AG20443 (cell line): ENCODE measurements at places on chromosomes 1 and 21.

- DNase-seq, result peak; percentile 93
These were observed at the start of gene KIAA0319L for GRCh38 chr1:35557118-35557610. KIAA0319L (minus strand) TSS chr1:35557403; CDS start chr1:35554491, 2,912 bp downstream.

DNA sequence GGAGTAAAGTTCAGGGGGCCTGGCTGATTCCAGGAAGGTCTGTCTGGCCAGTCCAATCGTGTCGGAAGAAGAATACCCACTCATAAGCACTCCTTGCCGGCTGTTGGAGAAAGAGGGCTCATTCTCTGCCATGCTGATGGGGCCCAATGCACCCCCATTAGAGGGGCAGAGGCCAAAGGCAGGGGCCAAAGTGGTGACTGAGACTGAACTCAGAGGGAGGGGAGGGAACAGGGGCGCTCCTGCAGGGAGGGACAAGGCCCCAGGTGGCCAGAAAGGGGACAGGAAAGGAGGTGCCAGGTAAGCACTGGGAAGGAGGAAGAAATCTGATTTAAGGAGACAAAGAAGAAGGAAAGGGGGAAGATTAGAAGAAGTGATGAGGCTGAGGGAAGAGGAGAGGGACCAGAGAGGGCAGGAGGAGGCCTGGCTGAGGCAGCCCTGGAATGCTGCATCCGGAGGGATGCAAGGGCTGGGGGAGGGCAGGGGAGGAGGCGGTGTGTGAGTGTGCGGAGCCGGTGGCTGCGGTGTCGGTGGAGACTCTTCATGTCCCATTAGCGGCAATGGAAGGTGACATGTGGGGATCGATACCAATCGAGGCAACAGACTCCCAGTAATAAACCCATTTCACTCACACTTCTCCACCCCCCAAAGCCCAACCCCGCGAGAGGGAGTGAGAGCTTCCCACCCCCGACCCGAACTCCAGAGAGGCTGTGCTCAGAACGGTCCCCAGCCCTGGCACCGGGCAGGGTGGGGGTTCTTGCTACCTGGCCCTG is 12.0 kb upstream of the ETV3L start:
- DNase-seq, result no peak

GRCh38 chr1:41953291-41953690 is 34.6 kb upstream of the HIVEP3 start:
- DNase-seq, result no peak

DNA sequence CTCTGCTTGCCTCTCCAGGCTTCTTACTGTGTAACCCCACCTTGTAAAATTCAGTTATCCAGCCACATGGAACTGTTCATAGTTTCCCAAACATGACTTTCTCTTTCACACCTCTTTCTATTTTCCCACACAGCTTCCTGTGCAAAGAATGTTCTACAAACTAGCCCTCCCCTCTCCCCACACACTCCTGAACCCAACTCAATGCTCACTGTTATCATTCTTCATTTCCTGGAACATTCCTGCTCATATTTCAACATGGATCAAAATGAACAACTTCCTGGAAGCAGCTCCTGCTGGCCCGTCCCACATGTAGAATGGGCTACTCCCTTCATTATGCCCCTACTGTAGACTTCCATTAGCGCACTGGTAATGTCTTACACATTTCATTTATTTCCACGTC is 7.5 kb upstream of the HSD11B1 start:
- DNase-seq, result no peak

GRCh38 chr21:31987696-31988095 is 114.9 kb downstream of the HUNK start:
- DNase-seq, result peak; percentile 46

DNA sequence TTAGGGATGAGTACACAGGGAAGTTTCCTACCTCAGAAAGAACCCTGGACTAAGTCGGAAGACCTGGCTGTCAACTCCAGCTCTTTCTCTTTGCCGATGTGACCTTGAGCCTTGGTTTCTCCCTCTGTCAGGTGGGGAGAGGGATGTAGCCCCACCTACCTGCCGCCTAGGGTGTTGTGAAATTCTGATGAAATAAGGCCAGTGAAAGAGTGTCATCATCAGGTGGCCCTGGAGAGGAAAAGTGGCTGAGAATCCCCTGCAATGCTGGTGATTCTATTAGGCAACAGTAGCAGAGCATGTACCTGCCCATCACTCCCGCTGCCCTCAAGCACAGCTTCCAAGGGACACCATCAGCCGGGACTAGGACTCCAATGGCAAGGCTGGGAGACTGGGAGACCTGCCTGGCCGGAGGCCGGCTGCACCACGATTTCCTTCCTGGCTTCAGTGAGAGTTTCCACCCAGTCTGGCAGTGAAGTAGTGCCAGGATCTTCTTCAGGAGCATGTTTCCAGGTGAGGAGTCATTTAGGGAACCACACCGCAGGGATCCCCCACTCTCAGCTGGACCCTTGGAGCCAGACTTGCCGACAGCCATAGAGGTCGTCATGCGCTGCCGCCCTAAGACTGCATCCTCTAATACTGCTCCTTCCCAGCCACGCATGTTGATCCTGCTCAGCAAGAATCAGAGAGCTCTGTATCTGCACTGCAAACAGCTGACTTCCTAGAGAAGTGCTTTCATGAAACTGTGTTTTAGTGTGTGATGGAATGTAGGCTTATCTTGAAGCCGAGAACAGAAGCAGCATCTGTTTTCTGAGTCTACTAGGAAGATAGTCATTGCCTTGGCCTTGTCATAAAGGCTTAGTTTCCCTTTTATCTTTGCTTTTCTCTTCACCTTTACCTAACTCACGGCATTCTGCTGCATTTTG is 88.0 kb upstream of the F3 start:
- no peak for DNase-seq

DNA sequence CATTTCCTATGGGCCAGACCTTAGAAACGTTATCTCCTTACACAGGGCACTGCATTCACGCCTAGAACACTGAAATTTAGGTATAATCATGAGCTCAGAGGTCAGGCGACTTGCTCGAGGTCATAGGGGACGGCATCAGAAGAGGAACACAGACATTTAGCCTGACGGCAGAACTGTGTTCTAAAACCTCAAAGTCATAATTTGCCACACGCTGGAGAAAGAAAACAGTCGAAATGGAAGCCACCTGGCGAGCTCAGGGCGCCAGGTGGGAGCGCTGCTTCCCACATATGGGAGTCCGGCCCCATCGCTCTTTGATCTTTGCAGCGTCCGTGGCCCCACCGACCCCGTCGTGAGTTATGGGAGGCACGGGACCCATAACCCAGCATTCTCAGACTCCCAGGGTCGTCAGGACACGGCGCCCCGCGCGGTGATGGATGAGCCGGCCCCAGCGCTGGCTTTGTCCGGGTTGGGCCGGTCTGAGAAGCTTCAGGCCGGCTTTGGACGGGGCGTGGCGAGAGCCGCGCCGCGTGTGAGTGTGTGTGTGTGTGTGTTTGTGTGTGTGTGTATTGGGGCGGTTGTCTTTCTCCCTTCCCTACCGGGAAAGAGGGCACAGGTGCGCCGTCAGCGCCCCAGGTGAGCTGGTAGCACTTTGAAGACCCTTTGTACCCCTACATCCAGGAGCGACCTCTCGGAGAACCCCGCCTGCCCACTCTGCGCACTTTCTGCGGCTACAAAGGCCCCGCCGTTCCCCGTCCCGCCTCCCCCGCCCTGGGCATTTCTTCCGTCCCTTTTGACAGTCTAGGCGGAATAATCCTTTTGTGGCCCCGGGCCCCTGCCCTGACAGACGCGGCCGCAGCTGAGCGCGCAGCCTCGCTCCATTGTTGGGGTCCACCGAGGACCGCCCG is 861 bp upstream of the DRAXIN start:
- no peak for DNase-seq

DNA sequence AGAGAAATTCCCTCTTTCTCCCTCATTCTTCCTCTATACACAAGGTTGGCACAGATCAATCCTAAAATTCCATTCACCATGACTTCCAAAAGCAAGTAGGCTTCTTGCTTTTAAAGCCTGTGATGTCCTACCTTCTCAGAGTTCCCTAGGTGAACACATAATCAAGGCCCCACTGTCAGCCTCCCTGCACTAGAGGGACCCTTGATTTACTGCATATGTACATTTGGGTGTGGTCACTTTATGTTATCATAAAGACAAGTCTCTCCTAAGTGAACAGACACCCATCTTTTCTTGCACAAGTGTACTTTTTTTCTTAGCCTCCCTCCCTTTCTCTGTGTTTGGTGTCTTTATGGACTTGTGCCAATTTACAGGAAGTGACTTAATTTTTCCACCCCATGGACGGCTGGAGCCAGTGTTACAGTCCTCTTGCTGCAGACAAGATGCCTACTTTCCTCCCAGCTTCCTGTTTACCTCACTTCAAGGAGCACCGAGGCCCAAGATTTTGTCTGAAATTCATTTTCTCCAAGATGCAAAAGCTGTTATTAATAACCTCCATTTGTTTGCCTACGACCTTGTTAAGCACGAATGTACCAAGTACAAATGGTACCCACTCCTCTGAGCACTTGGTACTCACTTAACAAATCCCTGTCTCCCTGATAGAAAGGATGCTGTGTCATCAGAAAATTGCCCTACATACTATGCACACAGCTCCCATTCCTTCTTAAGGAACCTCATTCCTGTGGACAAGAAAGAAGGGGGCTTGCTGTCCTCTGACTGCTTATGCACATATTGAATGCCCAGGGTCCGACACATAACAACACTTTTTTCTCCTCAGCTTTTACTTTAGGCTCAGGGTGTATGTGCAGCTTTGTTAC is 82.8 kb upstream of the SLC44A3 start:
- DNase-seq, result no peak
